ENCODE measurements at places on chromosomes 7 and 10. TPM values are rescaled to one million over a fixed set of nuclear protein-coding genes. Genes with fewer than 3 reads are reported as not detected.

GRCh38 chr10:27349987-27350386, 109.4 kb upstream of the ACBD5 start:
- no peak for DNase-seq

DNA sequence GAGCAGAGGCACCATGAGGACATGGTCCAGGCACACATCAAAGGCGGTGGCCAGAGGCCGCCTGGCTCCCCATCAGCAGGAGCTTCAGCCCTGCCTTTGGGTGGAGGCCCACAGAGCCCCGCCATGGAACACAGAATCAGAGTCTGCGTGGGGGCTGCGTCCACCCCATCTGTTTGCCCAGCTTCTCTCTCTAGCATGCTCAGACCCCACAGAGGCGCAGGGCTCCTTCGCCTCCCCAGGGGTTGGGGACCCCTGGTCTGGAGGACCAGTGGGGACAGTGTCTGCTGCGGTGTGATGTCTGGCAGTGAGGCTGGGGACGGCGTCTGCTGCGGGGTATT, 321.9 kb downstream of the PTPRN2 start:
- no peak for DNase-seq

DNA sequence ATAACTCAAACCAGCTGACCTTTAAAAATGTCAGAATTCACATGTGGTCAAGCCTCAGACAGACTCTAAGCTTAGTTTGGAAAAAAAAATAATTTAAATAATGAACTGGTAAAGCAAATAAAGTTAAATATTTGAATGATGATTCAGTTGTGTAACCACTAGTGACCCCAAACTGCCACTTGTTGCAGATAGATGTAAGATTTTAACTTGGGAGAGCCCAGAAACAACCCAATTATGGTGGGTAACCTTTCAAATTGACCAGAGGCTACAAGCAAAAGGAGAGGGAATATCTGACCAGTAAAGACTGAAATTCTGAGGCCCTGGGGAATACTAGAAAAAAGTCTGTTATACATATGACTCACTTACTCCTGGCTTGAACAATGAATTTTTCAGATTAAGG, 268.1 kb downstream of the HPSE2 start:
- no peak for DNase-seq

DNA sequence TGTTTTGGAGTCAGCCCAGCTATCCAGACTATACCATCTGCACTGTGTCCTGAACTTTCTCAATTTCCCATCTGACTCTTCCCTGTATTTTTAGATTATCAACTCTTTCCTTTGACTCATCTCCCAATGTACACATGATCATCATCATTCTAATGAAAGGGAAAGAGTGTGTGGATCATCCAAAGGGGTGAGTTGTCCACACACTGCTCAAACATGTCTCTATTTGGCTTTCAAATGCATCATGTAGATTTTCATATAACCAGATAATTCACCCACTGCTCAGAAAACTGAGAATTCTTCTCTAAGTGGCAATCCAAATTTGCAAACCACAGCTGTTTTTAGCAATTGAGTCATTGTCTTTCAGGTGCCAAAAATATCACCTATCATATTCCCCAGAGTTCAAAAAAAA, 190.2 kb upstream of the HPS1 start:
- no peak for DNase-seq

DNA sequence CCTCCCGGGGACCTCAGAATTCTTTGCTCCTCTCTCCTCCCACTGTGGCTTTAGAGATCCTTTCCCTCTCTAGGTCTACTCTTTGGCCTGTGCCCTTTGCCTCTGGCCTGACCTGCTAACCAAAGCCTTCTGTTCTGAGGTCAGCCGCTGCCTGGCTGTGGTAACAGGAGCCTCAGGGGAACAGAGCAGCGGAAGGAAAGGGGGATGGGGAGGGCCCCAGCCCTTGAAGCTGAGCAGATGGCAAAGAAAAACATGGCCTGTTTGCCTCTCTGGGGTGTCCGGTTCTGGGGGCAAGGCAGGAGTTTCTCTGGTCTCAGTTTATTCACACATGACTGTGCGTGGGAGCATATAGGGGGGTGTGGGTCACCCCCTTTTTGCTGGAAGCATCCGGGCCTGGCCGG, 28.2 kb downstream of the COL26A1 start:
- DNase-seq, result no peak

DNA sequence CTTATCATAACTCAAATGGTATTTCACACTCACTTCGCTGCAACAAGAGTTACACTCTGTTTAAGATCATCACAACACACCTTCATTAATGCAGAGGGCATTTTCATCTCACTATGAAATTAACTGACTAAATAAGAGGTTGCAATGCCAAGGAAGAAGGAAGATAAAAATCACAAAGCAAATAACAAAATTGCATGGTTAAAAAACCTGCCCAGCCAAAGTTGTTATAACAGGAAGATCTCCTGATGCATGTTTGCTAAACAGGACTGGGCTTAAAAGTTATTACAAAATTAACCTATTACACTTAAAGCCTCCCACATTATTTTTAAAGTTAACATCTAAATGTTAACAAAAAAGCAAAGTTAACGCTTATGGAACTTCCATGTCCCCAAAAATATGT, 11.8 kb downstream of the FAM13C start:
- no peak for DNase-seq

GRCh38 chr7:22618528-22618927, 108.5 kb upstream of the IL6 start:
- no peak for DNase-seq

GRCh38 chr10:78023741-78024140, 5.6 kb downstream of the POLR3A start:
- no peak for DNase-seq

DNA sequence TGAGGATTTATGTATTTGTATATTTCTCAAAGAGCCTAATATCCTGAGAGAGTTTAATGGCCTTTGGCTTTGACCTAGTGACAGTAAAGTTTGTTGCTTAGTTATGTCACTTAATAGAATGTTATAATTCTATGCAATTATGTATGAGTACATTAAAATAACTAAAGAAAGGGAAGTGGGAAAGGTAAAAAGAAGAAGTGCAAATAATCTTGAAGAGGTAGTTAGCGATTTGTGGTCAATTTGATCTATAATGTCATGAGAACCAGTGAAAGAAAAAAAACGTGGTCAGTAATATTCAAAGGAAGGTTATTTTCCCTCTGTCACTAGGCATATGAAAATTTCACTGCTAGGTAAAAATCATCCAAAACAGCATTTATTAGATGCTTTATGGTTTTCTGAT, 143.4 kb upstream of the LSM8 start:
- no peak for DNase-seq

PROSER2 gene
- total RNA-seq, result 13.7 TPM

DNA sequence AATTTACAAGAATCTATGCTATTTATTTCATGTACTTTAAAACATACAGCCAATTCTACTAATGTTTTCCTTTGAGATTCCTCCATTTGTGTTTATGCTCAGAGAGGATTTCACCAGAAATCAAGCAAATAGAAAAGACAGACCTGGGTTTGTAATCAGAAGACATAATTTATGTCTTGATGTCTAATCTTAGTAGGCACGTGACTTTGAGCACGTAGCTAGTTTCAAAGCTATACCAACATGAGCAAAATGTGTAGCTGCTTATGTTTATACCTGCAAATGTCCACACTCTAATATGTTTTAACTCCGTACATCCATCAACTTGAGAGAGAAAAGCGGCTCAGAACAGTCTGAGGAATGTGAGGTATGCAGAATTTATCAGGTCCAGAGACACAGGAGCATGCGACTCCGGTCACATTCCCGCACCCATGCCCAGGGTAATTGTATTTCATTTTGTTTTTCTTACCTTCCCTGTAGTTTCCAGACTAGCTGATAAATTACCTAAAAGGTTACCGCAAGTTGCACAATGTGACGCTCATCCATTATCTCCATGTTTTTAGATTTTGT, 40.0 kb downstream of the SVOPL start:
- DNase-seq, result no peak

- no peak for DNase-seq
These were observed 24.0 kb upstream of the NANOS1 start for GRCh38 chr10:119005362-119006043.

GRCh38 chr7:92809397-92809759, 27.0 kb downstream of the CDK6 start:
- no peak for DNase-seq

DNA sequence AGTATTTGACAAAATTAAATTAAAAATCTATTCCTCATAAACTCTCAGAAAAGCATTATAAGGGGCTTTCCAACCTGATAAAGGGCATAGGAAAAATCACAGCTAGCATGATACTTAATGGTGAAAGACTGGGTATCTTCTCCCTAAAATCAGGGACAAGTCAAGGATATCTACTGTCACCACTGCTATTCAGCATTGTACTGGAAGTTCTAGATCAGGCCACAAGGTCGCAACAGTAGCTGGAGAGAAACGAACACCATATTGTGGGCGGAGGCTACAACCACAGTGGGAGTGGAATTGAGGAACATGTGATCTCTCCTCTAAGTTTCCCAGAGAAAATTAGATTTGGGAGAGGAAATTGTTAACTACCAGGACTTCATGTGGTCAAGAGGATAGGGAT, 70.0 kb upstream of the NAMPT start:
- no peak for DNase-seq

BHLHA15 gene
- total RNA-seq, result 2.7 TPM

DNA sequence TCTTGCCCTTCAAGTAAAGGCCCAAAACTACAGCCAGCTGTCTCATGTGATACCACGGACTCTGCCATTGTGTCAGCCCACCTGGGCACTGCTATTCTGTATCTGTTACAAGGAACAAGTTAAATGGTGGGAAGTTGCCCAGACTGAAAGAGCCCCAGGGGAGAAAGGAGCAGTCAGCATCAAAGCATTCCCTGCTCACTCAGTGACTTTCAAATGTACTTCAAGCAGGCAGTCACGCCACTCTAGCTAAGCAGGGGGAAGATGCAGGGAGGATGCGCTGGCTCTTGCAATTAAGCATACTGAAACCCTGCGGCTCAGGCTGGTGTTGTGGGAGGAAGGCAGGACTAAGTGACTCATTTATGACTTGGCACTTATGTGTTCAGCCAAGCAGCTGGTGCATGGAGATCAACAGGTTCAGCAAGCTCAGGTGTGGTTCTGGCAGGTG, 1249.6 kb downstream of the TYW1 start:
- peak; percentile 87 for DNase-seq

LHPP gene
- total RNA-seq, result 27.5 TPM

EN2 gene
- total RNA-seq, result not detected

FAM131B gene
- total RNA-seq, result 38.2 TPM

GRCh38 chr10:124621637-124622036, 122.5 kb downstream of the FAM53B start:
- no peak for DNase-seq

C10orf62 gene
- not detected for total RNA-seq

FOXI2 gene
- total RNA-seq, result 1.0 TPM

- DNase-seq, result no peak
These were observed 139.9 kb downstream of the EGFR start for GRCh38 chr7:55158541-55159382.

DNA sequence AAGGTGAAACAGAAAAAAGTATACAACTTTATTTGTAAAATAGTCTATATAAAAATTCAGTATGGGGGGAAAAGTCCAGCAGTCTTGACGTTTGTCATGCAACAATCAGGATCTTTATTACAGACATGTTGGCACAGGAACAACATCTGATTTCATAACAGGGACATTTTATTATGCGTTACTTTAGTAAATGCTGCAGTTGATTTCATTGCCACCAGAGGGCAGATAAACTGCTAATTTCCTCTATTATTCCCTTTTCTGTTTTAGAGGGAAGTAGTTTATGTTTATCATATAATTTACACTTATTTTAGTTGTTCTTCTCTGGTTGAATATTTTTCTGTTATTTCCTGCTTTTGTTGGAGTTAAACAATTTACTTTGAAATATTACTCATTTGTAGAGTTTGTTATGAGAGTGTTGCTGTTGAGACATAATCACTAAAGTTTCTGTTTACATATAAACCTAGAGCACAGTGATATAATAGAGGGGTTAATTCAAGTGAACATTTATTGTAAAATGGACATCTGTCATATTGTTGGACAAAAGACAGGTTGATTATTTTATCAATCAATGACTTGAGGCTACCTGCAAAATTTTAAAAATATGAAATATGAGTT, 3.3 kb downstream of the PLXDC2 start:
- no peak for DNase-seq

NPY4R gene
- total RNA-seq, result not detected

GRCh38 chr7:2928613-2929311, 84.7 kb upstream of the GNA12 start:
- no peak for DNase-seq

GRCh38 chr7:155380221-155380861, 77.6 kb upstream of the EN2 start:
- DNase-seq, result peak; percentile 81

Measured in H1 (cell line).